ENCODE measurements at places on chromosomes 11 and 22. TPM values are rescaled to one million over a fixed set of nuclear protein-coding genes. Genes with fewer than 3 reads are reported as not detected.

- DNase-seq = no peak
Observed at GRCh38 chr22:42461511-42461910, 29.3 kb upstream of the NFAM1 start.

- DNase-seq = no peak
Observed at GRCh38 chr11:9053316-9054035, 37.9 kb downstream of the SCUBE2 start.

GRCh38 chr11:84290647-84291046 lies 1004.5 kb upstream of the CCDC90B start:
- DNase-seq = no peak

- DNase-seq = no peak
Observed at GRCh38 chr22:23824476-23825245, 14.1 kb downstream of the DERL3 start.

GRCh38 chr11:98300719-98301118 lies 720.0 kb upstream of the CNTN5 start:
- no peak for DNase-seq

Gene DBX1
- total RNA-seq = 0.19 TPM
